ENCODE measurements at places on chromosomes 3 and 15. TPM values are rescaled to one million over a fixed set of nuclear protein-coding genes. Genes with fewer than 3 reads are reported as not detected.

SEMA6D gene
- total RNA-seq = 14.9 TPM

ZMAT3 gene
- total RNA-seq = 22.3 TPM

GNAT1 gene
- not detected for total RNA-seq

MINAR1 gene
- 0.98 TPM for total RNA-seq

GOLGA6L7 gene
- total RNA-seq = not detected

GJD2 gene
- total RNA-seq = not detected

ITIH4 gene
- 0.82 TPM for total RNA-seq

CHRFAM7A gene
- 1.9 TPM for total RNA-seq

HSPBAP1 gene
- 4.6 TPM for total RNA-seq

MED12L gene
- total RNA-seq = 0.30 TPM

PLIN1 gene
- total RNA-seq = 0.15 TPM

EBLN2 gene
- 3.9 TPM for total RNA-seq

CCDC9B gene
- total RNA-seq = 38.0 TPM

SLTM gene
- total RNA-seq = 54.9 TPM

MLF1 gene
- 8.6 TPM for total RNA-seq

IDH2 gene
- 33.7 TPM for total RNA-seq

ROBO2 gene
- 4.9 TPM for total RNA-seq

GPR62 gene
- total RNA-seq = not detected

HDC gene
- not detected for total RNA-seq

SERINC4 gene
- not detected for total RNA-seq

CLDN16 gene
- total RNA-seq = not detected

BFSP2 gene
- not detected for total RNA-seq

ESYT3 gene
- 0.30 TPM for total RNA-seq

KBTBD13 gene
- not detected for total RNA-seq

NUP210 gene
- total RNA-seq = not detected

TPM1 gene
- 2,101 TPM for total RNA-seq

ISG20 gene
- total RNA-seq = 3.2 TPM

CTXND1 gene
- not detected for total RNA-seq

ZDHHC3 gene
- total RNA-seq = 46.6 TPM
